Fibroblast of skin of scalp (primary cell): ENCODE measurements at places on chromosomes 6 and 20.

- no peak for DNase-seq
Measured at GRCh38 chr6:1599469-1599868, 10.2 kb upstream of the FOXC1 start.

- DNase-seq: no peak
Measured at GRCh38 chr20:37277253-37277593, 12.2 kb upstream of the MANBAL start.

DNA sequence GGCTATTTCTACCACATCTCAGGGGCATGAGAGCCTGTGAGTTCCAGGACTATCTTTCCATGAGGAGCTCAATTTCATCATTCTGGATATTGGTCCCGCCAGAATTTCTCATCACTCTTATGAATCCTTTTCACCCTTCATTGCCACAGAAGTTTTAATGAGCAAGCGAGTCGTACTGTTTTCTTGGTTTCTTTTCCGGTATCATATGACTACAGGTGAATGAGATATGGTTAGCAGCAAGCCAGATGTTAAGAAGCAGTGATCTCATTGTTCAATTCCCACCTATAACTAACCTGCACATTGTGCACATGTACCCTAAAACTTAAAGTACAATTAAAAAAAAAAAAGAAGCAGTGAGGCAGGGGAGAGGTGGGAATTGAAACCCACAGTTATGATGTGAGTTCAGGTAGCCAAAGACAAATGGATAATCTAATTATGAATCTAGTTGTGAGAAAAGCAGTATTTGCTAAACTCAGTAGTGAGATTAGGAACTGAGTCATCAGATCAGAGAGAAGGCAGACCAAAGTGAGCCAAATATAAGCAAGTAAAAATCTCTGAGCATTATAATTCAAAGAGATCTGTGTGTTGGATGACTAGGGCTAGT, 78.0 kb upstream of the ELOVL5 start:
- no peak for DNase-seq

- no peak for DNase-seq
Measured at GRCh38 chr6:61585504-61585903, 700.5 kb downstream of the KHDRBS2 start.

DNA sequence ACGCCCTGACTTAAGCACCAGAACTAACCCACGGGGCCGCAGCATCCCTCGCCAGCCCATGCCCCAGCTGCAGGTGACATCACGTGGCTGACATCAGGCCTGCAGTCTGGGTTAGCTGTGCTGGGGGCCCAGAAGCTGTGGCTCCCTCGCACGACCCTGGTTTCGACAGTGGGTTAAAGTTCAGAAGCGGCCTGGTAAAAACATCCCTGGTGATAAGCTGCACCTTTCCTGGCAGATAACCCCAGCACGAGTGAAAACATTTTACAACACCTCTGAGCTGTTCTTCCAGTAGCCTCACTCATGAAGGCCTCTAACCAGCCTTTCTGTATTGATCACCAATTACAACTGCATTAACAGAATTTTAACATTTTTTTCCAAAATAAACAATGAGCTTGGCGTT, 136.4 kb upstream of the RREB1 start:
- no peak for DNase-seq

GRCh38 chr6:11096109-11096508, 2.5 kb downstream of the SMIM13 start:
- DNase-seq: peak; percentile 61

DNA sequence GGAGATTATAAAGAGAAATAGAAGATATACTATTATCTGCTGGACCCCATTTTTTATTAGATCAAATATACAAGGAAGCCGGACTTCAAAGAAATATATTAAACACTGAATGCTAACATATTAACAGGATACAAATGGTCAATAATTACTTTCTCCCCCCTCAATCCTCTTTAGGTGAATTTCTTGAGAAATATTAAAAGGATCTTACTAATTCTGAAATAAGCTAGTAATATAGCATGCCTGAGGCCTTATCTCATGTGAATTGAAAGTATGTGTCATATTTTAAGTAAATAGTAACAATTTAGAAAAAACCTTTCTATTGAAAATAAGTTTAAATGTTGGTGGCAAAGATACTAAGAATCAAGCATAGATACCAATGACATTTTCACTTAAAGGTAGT, 954.7 kb upstream of the MAN1A1 start:
- DNase-seq: no peak

DNA sequence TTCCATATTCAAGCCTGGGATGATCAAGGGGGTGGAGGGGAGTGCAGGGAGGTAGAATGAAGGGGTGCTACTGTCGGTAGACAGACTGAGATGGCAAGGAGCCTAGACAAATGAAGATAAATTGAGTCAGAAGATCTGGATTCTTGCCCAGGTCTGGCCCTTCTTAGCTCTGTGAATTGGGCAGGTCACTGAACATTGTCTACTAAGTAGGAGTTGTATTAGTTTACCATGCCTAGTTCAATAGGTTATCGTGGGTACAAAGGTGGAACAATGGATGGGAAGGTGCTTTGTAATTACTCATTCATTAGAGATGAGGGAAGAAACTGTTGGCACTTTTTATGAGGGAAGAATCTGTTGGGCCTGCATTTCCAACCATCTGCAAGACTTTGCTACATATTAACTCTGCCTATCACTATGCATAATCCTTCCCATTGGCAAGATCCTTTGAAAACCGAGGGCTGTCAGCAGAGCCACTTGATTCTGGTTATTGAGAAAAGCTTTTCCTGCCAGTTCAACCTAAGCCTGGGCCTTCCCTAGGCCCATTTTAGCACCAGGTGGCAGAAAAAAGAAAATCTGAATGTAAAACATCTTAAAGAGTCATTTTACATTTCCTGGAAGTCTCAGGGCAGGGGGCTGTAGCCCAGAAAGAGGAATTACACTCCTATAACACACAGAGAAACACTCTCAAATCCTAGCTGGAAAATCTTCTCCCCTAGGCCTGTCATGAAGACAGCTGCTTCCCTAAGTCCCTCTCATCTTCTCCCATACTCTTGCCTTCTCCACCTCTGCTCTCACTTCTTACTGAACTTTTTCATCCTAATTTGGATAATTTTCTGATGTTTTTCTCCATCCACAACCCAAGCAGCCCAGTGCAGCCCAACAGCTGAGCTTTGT, 103.5 kb downstream of the CD24 start:
- DNase-seq: no peak

- no peak for DNase-seq
Measured at GRCh38 chr6:92945799-92946198, 473.6 kb downstream of the EPHA7 start.
